Aorta (tissue), 5 donors: ENCODE measurements at places on chromosomes 4 and X.

GRCh38 chr4:150960079-150960478 is 55.0 kb downstream of the LRBA start:
- DNase-seq: no peak

- DNase-seq: no peak
These were observed 1.5 kb upstream of the EIF4E start for GRCh38 chr4:98930311-98930865.

DNA sequence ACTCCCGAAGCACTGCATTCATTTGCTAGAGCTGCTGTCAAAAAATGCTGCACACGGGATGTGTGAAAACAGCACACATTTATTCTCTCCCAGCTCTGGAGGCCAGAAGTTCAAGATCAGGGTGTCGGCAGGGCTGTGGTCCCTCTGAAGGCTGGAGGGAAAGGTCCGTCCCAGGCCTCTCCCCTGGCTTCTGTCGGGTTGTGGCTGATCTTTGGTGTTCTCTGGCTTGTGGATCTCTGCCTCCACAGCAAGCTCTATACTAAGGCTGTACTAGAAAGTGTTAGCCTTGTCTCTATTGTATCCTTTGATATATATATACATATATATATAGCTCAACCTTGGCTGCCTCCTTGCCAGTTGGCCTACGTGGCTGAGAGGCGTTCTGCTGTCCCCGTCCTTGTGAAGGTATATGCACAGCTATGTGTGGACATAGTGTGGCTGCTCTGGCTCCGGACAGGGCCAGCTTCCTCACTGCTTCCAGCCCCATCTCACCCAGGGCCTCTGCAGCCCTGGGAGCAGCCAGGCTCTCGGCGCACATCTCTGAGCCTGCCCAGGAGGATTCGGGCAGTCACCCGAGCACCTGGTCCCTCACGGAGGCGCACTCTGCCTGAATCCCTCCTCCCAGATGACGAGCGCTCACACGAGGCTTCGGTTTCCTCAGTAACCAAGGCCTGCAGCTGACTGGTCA is 15.0 kb upstream of the DUSP9 start:
- peak; percentile 59 for DNase-seq

GRCh38 chr4:25870081-25870480 is 7.3 kb upstream of the SEL1L3 start:
- DNase-seq: no peak

DNA sequence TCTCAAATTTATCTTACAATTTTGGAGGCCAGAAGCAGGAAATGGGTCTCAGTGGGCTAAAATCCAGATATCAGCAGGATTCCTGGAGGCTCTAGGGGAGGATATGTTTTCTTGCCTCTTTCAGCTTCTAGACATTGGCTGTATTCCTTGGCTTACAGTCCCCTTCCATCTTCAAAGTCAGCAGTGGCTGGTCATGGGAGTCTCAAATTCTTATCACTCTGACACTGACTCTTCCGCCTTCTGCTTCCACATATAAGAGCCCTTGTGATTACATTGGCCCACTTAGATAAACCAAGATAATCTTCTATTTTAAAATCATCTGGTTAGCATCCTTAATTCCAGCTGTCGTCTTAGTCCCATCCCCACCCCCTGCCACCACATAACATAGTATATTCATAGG is 113.0 kb downstream of the PCDH7 start:
- DNase-seq: no peak

- DNase-seq: no peak
These were observed 125.8 kb downstream of the PPEF1 start for GRCh38 chrX:18833071-18833731.

DNA sequence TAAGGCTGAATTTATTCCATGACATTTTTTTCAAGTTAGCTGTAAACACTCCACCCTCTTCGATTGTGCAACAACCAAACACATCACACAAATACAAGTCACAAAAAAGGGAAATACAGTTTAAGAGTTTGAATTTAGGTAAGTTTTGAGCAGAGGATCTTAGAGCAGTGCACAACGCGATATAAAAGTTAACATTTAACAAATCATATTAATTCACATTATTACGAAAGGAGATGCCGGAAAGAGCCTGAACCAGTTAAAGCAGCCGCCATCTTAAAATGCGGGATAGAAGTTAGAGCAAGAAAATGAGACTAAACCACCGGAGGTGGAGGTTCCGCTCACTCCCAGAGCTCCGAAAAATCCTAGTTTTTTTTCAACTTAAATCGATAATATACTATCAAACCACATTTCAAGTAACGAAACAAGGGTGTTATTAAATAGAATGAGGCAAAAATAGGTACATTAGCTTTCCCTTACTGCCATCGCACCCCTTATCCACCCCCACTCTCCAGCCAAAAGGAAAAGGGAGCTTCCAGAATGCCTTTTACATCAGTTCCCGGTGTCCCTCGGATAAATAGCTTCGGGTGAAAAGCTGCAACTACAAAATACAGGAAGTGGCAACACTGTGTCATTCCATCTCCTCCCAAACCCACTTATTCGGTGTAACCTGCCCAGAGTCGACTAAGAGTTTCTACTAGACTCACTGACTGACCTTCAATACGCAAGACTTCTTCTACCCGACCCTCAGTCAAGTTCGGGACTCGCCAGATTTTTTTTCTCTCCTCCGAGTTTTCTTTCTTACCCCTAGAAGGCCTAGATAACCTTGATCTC is 1.9 kb downstream of the UBE2D3 start:
- DNase-seq: peak; percentile 48
